ENCODE measurements at places on chromosomes 6 and 20.

DNA sequence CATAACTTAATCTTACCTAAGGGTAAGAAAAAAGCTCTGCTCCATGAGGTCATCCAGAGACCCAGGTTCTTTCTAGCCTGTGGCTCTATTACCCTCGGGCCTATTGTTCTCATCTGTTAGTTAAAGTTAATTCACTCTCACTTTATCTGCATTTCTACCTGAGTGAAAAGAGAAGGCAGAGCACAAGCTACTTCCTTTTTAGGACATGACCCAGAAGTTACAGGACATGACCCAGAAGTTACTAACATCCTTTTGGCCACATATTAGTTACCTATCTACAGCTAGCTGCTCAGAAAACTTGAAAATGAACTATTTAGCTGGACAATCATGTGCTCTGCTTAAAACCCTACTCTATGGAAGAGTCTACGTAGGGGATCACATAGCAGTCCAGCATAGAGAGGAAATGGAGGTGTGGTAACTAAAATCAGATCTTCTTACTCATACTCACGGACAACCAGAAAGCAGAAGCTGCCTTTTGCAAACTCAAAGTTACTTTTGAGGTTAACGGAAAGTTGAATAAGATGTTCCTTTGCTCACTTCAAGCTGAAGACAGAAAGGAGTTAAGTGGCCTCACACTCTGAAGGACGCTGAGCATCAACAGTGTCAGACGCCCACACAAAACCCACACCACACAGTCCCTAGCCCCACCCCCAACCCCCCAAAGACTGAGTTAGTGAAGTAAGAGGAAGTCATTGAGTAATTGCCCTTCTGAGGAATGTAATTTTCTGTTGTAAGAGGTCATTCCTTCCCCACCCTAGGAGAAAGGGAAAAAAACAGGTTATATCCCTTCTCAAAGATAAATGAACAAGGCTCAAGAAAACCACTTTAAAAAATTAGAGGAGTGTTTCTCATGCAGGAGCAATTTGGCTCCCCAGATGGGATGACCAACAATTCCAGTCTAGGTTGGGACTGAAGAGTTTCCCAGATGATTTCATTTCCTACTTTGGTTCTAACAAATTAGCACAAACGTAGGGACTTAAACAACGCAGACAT lies 45.9 kb upstream of the TAB2 start:
- DNase-seq, result peak; percentile 32

GRCh38 chr20:42441864-42442331 lies 747.8 kb downstream of the PTPRT start:
- no peak for DNase-seq

GRCh38 chr6:105814745-105815536 lies 271.2 kb upstream of the PRDM1 start:
- DNase-seq, result no peak

- DNase-seq, result peak; percentile 27
These were observed 33.8 kb upstream of the AIG1 start for GRCh38 chr6:143026696-143027449.

DNA sequence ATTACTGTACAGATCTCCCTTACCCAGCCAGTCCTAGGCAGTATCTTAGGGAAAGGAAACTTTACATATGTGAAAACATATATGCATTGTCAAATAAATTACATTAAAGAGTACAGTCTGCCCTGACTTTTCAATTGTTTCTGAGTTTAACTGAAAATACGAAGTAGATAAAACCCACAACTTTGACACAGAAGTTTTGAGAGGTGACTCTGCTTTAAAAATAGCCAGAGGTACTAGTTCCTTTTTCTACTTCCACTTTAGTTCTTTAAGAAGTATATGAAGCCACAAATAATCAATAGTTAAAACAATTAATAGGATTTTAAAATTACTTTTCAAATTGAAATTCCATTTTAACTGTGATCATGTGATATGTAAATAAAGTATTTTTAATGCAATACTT lies 62.9 kb downstream of the BMP5 start:
- DNase-seq, result no peak

- DNase-seq, result no peak
These were observed 130.8 kb downstream of the TIAM2 start for GRCh38 chr6:155125906-155126305.

- no peak for DNase-seq
These were observed 114.5 kb downstream of the SLC16A10 start for GRCh38 chr6:111201764-111202163.

- no peak for DNase-seq
These were observed 7.2 kb upstream of the CHMP4B start for GRCh38 chr20:33803921-33804337.

DNA sequence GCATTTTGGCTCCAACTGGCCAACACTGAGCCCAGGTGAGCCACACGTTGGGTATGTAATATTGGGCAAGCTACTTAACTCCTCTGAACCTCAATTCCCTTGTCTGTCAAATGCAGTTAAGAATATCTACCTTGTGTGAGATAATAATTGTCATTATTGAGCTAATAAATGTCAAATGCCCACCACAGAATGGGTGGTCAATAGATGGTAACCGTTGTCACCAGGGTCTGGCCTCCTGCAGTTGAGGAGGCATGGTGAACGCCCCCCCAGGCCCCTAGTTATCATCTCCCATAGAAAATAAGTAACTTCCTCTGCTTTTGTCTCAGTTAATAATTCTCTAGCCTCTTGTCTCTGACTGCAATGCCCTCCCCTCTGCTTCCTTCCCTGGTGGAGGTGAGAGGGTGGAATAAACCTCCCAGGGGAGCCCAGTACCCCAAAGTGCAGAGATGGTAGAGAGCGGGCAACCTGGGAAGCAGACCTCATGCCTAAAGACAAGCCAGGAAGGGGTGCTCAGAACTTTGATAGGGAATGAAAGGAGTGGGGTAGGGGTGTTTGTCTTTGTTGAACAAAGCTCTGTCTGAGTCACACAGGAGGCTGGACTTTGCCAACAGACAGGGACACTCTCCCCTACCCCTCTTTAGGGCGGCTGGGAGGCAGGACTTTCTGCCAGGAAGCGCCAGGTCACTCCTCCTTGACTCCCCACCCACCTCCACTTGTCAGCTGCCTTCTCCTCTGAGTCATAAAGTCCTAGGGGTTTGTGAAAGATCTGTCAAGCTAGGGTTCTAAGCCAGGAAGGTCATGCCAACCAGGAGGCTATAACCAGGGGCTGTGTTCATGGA lies 1.3 kb upstream of the UNC5CL start:
- DNase-seq, result no peak

DNA sequence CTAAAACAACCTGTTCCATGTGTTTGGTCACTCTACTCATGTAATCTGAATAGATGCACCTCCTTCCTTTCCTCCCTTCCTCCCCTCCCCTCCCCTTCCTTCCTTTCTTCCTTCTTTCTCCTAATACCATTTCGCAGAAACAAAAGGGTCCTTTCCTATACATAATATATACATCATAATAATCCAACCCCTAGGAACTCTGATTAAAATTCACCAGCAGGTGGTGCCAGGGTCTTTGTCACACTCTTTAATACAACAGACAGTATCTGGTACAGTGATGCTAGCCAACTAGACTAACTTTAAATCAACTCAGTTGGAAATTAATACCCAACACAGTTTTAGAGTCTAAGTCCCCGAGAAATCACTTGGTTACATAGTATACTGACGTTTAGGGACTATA lies 181.2 kb upstream of the SHLD1 start:
- peak; percentile 57 for DNase-seq

- DNase-seq, result no peak
These were observed 111.0 kb upstream of the DOK5 start for GRCh38 chr20:54364365-54364764.

DNA sequence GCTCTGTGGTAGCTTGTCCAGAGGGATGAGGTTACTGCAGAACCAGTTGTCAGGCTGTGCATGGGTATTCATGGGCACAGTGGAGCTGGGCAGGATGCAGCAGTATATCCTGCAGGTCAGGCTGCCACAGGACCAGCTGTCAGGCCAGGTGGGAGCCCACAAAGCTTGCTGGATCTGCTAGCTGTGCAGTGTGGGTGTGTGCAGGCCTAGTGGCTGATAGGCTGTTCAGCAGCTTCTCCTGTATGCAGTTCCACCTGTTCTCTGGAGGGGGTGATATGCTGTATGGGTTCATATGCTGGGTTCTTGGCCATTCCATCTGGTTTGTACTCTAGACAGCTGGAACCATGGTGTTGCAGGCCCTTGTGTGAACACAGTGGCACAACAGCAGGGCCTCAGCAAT lies 40.6 kb upstream of the TPD52L1 start:
- no peak for DNase-seq

DNA sequence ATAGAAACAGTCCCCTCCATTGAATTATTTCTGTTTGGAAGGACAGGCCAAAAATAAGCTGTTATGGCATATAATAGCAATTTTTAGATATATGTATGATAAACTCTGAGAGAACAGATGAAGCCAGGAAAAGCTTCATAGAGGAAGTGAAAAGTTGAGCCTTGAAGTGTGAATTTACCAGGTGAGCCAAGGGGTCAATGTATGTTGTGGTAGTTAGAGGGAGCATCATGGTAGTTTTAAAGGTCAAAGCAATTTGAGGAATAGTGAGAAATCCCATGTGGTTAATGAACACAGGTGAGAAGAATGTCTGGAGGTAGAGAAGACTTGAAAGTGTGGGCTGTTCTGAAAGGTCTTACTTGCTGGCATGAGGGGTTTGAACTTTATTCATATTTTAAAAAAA lies 47.0 kb downstream of the COL19A1 start:
- no peak for DNase-seq

DNA sequence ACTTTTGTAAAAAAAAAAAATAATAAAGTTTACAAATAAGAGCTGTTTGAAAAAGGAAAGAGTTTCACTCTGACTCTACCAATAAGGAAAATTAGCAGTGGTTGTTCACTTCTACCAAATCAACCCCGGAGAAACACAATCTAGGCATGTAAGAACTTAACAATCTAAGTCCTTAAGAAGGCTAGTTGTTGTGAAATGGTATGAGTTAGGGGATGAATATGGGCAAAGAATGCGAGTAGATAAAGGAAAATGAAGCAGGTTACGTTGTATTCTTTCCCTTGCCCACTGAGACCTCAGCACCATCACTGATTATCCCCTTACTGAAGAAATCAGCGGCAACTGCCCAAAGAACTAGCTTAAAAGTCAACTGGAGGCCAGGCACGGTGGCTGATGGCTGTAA lies 15.4 kb downstream of the MOCS1 start:
- no peak for DNase-seq

DNA sequence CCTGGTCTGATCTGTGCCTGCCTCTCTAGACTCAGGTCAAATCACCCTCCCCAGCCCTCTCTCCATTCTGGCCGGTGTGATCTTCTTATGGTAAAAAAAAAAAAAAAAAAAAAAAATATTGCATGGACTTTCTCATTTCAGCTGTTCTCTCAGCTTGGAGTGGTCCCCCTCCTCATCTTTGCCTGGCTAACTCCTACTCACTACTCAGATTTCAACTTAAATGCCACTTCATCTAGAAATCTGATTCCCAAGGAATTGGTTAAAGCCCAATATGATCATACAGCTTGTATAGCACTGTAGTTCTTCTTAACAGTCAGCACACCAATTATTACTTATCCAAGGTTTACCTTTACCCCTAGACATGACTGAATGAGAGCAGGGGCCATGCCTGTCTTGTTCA lies 105.9 kb upstream of the CARMIL1 start:
- no peak for DNase-seq

DNA sequence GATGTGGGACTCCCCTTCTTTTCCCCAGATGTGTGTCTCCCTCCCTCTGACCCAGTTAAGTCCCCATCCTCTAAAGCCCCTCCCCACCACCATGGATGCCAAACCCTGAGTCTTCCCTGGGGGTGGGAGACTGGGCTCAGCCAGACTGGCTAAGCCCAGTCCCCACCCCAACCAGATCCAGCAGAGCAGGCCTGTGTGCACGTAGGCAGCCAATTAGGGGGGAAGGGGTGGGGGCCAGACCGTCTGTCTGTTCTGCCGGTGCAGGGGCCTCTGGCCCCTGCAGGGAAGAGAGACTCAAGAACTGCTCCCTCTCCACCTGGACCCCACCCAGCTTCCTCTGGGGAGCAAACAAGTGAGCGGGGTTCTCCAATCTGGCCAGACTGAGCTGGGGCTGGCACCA lies 605 bp downstream of the COX4I2 start:
- DNase-seq, result no peak

GRCh38 chr20:13220904-13221297 lies at the start of gene ISM1:
ISM1 (plus strand) TSS chr20:13221274; CDS start chr20:13221777, 503 bp downstream.
- DNase-seq, result peak; percentile 3

DNA sequence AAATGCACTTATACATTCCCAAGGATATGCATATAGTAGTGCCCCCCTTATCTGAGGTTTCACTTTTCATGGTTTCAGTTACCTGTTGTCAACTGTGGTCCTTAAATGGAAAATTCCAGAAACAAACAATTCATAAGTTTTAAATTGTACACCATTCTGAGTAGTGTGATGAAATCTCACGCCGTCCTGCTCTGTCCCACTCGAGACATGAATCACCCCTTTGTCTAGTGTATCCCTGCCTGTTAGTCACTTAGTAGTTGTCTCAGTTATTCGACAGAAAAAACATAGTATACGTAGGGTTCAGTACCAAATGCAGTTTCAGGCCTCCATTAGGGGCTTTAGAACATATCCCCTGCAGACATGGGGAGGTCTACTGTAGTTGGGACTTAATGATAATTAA lies 57.0 kb downstream of the MAP1LC3A start:
- no peak for DNase-seq

GRCh38 chr6:36343109-36343680 lies 6.5 kb upstream of the BNIP5 start:
- no peak for DNase-seq

DNA sequence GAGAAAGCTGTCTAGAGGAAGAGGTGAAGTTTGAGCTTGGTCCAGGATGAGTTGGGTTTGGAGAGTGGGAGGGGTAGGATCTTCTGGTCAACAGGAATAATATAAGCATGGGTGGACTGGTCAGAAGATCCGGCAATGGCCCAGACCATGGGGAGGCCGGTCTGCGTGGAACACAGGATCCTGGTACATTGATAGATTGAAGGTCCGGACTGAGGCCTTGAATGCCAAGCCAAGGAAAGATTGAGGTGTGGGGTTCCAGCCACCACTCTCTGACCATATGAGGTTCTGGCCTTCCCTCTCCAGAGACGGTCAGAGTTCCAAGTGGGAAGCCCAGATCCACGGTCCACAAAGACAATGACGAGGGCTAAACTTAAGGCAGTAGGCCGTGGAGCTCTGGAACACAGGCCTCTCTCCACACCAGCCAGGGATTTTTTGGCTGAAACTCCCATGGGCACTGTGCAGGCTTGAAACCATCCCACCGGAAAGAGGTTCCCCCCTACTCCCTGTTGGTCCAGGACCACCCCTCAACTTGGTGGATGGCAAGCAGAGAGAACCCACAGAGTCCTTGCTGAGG lies 3.2 kb downstream of the MDFI start:
- DNase-seq, result no peak

All from CD4-positive, alpha-beta T cell treated with Interleukin-6 at 100 ng/mL for 8 hours (primary cell).